ENCODE measurements at places on chromosomes 6 and 20.

GRCh38 chr20:53994088-53994487 lies 76.3 kb downstream of the BCAS1 start:
- DNase-seq, result no peak

DNA sequence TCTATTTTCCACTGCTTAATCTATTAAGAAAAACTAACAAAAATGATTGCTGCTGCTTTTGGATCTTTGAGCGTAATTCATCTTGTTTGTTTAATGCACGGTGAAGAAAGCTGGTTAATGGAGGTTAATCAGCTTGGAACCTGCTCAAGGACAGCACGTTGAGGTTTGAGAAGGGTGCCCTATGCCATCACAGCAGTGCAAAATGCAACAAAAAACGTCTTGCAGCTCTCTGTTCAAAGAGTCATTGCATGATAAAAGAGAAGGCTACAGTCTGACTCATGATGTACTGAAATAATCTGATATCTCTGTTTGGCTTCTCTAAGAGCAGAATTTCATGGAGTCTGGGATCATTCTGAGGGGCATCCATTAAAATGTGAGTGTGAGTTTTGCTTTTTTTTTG lies 80.6 kb upstream of the PREP start:
- DNase-seq, result no peak

DNA sequence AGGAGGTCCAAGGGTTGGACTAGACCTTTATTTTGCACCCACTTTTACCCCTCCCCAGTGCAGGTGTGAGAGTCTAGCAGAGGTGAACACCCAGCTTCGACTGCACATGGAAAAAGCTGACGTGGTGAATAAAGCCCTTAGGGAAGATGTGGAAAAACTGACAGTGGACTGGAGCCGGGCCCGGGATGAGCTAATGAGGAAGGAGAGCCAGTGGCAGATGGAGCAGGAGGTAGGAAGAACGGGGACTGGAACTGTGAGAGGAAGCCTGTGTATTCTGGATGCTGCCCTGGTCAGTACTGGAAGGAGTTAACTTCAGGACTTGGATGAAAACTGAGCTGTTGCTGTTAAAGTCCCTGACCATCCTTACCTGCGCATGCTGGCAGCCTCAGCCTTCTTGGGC lies 10.6 kb downstream of the CEP250 start:
- DNase-seq, result no peak

DNA sequence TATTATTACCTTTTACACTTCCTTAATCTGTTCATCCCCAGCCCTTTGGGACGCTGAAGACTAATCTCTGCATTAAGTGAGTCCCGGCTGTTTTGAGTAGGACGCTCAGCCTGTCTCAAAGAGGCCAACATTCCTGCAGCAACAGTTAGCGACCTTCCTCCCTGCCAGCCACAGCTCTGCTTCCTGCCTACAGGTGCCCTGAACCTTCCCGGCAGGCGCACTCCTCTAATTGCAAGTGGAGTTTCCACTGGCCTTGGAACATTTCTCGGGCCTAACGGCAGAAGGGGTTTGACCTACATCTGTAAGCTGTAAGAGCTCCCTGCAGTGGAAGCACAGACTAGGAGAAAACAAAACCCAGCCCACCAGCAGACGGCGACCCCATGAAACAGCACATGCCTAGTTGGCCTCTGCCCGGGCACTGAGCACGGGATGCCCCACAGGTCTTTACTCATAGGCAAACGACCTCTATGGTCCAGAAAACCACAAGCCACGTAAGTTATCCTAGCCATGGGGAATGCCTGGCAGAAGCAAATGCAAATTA lies 137.9 kb downstream of the DTNBP1 start:
- DNase-seq, result no peak

- DNase-seq, result no peak
These were observed 8.5 kb upstream of the SLC12A5 start for GRCh38 chr20:46020555-46020954.

DNA sequence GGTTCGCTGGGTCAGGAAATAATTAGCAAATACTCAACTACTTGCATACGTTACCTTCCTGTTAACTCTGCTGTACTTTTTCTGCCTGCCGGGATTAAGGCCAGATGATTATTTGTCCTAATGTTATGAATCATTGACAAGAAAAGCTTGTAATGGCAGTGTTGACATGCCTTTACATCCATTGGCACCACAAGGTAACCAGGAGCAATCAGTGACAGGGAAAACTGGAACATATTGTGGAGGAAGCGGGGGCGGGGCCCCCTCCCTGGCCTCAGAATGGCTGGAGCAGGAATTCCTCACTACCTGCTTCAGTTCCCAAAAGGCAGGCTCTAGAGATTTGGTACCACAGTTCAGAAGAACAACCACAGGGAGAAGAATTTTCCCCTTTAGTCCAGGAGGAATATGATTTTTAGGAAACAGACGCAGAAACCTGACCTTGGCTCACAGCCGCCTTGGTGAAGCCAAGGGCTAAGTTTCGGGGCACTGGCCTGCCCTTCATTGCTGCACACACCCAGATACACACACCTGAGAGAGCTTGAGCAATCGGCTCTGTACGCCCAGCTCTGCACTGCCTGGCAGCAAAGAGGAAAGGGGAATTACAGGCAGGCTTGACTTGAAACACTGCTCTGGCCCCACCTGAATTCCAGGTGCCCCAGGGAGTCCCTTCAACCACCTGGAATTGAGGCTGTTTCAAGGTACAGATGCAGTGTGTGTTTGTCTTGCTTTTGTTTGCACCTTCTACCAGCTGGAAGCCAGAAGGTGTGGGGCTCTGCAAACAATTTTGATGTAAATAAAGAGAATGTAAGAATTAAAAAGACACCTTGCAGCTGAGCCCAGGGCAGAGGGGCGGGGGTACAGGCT lies 89.8 kb downstream of the MYB start:
- peak; percentile 75 for DNase-seq

DNA sequence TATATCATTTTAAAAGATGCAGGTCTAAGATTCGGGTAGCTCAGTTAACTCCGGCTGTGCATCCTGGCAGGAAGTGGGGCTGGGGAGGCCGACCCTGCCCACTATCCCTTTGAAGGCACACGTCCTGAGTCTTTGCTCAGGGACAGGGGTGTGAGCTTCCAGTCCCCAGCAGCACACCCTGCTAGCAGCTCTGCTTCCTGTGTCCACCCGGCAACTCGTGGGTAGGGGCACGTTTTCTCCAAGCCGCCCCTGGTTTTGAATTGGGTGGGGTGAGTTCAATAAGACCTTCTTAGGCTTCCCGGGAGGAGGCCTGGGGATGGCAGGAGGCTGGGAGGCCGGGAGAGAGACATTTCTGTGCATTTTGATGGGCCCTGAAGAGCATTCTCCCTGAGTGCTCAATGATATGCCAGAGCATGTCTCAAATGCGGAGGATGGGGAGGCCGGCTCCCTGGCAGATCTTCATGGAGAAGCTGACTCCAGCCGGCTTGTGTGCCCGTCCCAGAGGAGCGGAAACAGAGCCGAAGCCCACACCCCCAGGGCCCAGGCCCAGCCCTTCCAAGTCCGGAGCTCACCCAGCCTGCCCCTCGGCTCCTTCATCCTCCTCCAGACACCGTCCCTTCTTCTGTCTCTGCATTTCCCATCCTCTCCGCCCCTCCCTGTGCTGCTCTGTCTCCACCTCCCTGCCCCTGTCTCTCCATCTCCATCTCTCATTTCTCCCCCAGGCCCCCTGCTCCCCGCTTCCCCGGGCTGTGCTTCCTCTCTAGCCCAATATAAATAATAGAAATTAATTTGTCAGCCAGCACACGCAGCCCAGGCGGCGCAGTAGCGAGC lies 36.3 kb upstream of the ZFAND3 start:
- DNase-seq, result no peak
